ENCODE measurements at places on chromosomes 6 and 20. TPM values are rescaled to one million over a fixed set of nuclear protein-coding genes. Genes with fewer than 3 reads are reported as not detected.

The ABRACL gene
- 27.8 TPM for total RNA-seq

The RUNX2 gene
- total RNA-seq, result not detected

The CD93 gene
- total RNA-seq, result 429 TPM

The PRRT1 gene
- total RNA-seq, result not detected

The SOBP gene
- total RNA-seq, result 0.76 TPM

The FHL5 gene
- not detected for total RNA-seq

The SGK2 gene
- under 0.01 TPM for total RNA-seq

The SLC35D3 gene
- total RNA-seq, result not detected

The FKBP1C gene
- 0.38 TPM for total RNA-seq

The TMEM151B gene
- not detected for total RNA-seq

The STMND1 gene
- total RNA-seq, result not detected

The OR2H1 gene
- not detected for total RNA-seq

The RTF2 gene
- total RNA-seq, result 94.8 TPM

The EFHC1 gene
- total RNA-seq, result 7.8 TPM

The OR5V1 gene
- not detected for total RNA-seq

The HRH3 gene
- not detected for total RNA-seq

The SLC17A1 gene
- total RNA-seq, result not detected

The INSM1 gene
- not detected for total RNA-seq

The RAET1L gene
- not detected for total RNA-seq

The HLA-DOB gene
- not detected for total RNA-seq

The TFAP2D gene
- total RNA-seq, result not detected

The PAX1 gene
- not detected for total RNA-seq

The NHLRC1 gene
- 1.2 TPM for total RNA-seq

The TMC2 gene
- not detected for total RNA-seq

The ARFGEF3 gene
- 2.1 TPM for total RNA-seq

The DLK2 gene
- total RNA-seq, result 1.1 TPM

The EYS gene
- not detected for total RNA-seq

The CTAGE9 gene
- total RNA-seq, result not detected

The BICRAL gene
- 6.3 TPM for total RNA-seq

The WFDC2 gene
- total RNA-seq, result not detected

The PRICKLE4 gene
- total RNA-seq, result 2.3 TPM

The CTCFL gene
- not detected for total RNA-seq

The LRRC73 gene
- total RNA-seq, result 0.06 TPM

The BTNL2 gene
- not detected for total RNA-seq

The CLVS2 gene
- not detected for total RNA-seq

The EGFL8 gene
- 0.81 TPM for total RNA-seq

The TAB2 gene
- 25.9 TPM for total RNA-seq

The GPLD1 gene
- total RNA-seq, result 0.06 TPM

The STK35 gene
- 26.2 TPM for total RNA-seq

The AHI1 gene
- 6.8 TPM for total RNA-seq

The ETV7 gene
- 0.16 TPM for total RNA-seq

The TBXT gene
- total RNA-seq, result not detected

The GSTA3 gene
- total RNA-seq, result not detected

The LIME1 gene
- 3.2 TPM for total RNA-seq

The ALDH5A1 gene
- 0.49 TPM for total RNA-seq

The BPIFB2 gene
- not detected for total RNA-seq

The RAMACL gene
- 1.8 TPM for total RNA-seq

The HTR1E gene
- not detected for total RNA-seq

The MOG gene
- not detected for total RNA-seq

The GPANK1 gene
- 12.3 TPM for total RNA-seq

The EPB41L2 gene
- total RNA-seq, result 164 TPM
